Psoas muscle (tissue), 8 donors: ENCODE measurements at places on chromosomes 3 and 15.
A peak's percentile ranks its signal among the peaks of the same experiment; 100 is the strongest.

- DNase-seq, result no peak
Observed at GRCh38 chr3:64067506-64068346, 44.4 kb upstream of the PSMD6 start.

GRCh38 chr3:119497820-119498185, 544 bp upstream of the TIMMDC1 start:
- DNase-seq, result no peak

DNA sequence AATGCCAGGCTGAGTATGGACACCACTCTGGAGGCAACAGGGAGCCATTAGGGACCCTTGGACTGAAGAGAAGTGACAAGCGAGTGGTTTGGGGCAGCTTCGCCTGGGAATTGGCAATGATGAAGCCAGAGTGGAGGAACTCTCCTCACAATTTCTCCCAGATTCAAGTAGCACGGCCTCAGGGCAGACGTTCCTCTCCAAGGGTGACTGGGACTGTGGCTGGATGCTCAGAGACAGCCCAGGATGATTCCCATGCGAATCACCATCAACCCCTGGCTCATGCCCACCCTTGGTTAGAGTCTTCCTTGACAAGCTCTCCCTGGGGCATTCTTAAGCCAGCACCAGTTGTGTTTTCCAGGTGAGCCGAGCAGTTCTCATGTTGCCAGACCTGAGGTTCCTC, 16.3 kb upstream of the DOCK3 start:
- DNase-seq, result peak; percentile 11

GRCh38 chr3:174216946-174217718, 642.0 kb upstream of the NAALADL2 start:
- DNase-seq, result no peak

DNA sequence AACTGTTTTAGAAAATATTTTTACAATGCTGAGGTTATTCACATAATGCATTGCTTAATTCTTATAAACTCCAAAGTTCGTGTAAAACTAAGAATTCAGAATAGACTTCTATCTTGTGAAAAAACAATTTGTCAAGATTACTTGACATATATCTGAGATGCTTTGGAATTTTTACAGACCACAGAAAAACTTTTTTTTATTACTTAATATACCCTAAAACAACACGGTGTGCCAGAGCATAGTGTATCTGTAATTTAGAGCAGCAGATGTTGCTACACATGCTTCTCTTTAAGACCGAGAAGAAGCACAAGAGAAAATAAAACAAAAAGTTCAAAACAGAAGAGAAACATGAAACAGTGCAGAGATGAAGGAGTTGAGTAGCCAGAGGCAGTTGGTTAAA, 26.4 kb downstream of the ASB7 start:
- DNase-seq, result no peak

GRCh38 chr3:142366434-142366833, 81.4 kb downstream of the XRN1 start:
- DNase-seq, result no peak

DNA sequence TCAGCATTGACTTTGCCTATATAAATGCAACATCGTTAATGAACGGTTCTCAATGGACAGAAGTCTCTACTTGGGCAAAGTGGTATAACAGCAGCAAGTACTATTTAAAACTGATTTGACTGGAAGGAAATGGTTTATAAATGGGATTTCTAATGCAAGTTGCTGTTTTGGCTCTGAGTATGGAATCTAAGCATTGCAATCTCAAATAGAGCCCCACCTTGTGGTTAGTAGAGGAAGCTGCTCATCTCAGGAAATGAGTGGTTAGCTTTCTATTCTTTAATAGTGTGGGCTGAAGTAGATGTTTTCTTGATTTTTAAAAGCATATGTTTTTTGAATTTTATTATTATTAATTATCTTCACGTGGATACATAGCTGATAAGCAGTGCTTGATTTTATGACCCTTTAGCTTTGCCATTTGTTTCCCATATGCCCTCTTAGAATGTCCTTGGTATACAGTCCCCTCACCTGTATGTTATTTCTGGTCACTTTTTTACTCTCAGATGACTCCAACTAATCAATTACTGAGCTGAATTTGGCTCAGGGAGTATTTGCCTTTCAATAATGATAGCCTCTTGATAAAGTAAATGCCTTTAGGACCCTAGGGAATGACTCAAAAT, 67.1 kb downstream of the OXSM start:
- no peak for DNase-seq

GRCh38 chr3:12954891-12955650, 113.7 kb upstream of the RPL32 start:
- DNase-seq, result peak; percentile 96

GRCh38 chr3:63961891-63962290, 49.7 kb upstream of the SCAANT1 start:
- DNase-seq, result no peak

GRCh38 chr3:78140274-78140673, 1100.4 kb downstream of the ROBO2 start:
- DNase-seq, result no peak

DNA sequence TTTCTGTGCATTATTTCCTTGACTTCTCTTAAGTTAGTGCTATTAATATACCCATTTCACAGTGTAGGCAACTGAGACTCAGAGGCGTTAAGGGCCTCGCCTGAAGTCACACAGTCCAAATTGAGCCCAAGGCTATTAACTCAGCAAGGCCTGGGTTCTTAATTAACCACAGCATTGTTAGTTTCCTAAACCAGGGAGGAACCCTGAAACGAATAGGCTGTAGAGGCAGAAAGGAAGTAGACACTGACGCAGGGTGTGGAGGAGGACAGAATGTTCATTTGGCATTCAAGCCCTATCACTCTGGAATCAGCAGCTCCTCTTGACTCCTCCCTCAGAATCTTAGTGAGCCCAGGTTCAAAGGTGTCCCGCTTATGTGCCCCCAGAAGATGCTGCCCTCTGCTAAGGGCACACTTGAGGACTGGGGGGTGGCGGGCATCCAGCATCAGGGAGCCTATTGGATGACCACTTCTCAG, 13.9 kb downstream of the ARHGEF3 start:
- no peak for DNase-seq

GRCh38 chr15:70437089-70437488, 326.3 kb downstream of the UACA start:
- DNase-seq, result no peak

DNA sequence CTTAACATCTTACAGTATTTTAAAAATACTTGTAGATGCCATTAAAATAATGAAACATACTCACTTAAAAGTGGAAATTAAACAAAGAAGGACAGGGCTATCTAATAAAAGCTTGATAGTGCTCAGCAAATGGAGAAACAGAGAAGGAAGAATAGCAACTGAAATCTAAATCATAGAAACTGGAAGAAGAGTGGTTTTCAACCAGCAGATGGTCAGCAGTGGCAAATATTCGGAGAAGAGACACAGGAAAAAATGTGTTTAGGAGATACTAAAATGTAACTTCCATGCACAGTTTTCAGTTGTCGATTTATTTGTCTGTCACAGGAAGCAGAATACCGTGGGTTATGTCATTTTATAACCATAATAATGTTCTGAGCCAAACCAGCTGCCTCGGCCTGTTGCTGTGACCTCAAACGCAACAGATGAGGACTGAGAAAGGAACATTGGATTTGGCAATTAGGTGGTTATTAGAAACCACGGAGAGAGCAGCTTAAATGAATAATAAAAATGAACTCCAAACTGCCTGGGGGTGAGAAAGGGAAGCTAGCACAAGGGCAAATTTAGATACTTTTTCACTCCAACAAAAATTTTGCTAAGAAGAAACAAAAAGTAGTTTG, 246.6 kb upstream of the KCNMB2 start:
- peak; percentile 57 for DNase-seq

GRCh38 chr3:111723293-111724215, 128.4 kb upstream of the ZBED2 start:
- no peak for DNase-seq

DNA sequence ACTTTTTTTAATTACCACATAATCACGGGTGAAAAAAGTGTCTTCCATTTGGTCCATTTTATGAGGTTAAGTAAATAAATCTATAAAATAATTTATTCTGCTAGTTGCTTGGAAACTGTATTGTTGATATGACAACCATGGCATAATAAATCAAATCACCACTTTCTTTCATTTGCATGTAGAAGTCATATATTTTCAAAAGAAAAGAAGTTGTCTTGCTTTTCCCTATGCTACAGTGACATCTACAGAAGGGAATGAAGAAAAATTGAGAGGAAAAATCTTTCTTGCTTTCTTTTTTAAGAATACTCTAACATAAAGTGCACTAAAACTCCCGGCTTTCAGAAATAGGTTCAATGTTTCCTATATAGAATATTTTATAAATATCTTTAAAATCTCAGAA, 228.5 kb downstream of the ZBBX start:
- DNase-seq, result no peak

DNA sequence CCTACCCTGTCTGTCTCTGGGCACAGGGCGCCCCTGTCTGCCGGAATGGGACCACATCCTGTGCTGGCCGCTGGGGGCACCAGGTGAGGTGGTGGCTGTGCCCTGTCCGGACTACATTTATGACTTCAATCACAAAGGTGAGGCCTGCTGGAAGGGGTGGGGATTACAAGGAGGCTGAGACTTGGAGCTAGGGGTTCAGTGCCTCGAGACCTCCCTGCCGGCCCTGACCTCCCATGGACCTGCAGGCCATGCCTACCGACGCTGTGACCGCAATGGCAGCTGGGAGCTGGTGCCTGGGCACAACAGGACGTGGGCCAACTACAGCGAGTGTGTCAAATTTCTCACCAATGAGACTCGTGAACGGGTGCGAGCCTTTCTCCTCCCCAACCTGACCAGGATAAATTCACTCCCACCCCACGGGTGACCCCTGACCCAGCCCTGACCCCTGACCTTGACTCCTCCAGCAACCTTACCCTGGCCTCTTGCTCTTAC, 20.4 kb downstream of the PTH1R start:
- DNase-seq, result no peak

DNA sequence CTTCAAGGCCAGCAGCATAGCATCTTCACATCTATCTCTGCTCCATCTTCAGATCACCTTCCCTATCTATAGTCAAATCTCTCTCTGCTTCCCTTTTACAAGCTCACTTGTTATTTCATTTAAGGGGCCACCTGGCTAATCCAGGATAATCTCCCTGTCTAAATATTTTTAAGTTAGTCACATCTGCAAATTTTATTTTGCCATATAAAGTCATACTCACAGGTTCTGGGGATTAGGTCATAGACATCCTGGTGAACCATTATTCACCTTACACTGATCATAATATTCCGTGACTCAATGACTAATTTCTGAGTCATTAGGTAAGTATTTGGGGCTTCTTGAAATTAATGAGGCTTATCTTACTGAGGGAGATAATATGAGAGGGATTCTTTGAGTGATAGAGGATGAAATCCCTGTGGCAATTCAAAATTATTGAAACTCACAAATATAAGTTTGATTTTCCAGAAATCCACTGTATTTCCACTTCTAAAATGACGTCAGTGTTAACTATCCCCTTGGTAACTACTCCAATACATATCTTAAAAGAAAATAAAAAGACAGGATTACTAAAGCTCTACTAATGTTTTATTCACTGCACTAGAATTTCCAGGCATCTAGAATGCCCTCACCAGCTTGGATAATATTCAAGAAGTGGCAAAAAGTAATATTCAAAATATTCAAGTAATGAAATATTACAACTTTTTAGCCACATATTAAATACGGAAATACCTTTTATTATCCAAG, 93.7 kb upstream of the RBMS3 start:
- no peak for DNase-seq

GRCh38 chr3:138657508-138657907, 48.9 kb downstream of the FAIM start:
- DNase-seq, result no peak

- DNase-seq, result no peak
Observed at GRCh38 chr15:69701198-69701597, 248.6 kb downstream of the RPLP1 start.

DNA sequence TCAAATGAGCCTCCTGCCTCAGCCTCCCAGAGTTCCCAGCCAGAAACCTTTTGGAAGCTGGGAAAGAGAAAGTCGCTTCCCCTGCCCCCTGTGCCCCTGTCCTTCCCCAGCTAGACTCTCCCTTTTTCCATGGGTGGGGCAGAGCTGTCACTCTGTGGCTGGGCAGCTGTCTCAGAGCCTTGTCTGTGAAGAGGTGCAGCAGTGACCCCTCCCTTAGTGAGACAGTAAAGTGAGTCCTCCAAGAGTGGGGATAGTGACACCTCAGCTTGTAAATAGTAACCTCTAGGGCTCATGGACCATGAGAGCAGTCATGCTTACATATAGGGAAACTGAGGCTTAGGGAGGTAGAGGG, 76.3 kb downstream of the SMAD6 start:
- DNase-seq, result no peak

- peak; percentile 36 for DNase-seq
Observed at GRCh38 chr15:80849308-80849707, 70.1 kb downstream of the CEMIP start.

DNA sequence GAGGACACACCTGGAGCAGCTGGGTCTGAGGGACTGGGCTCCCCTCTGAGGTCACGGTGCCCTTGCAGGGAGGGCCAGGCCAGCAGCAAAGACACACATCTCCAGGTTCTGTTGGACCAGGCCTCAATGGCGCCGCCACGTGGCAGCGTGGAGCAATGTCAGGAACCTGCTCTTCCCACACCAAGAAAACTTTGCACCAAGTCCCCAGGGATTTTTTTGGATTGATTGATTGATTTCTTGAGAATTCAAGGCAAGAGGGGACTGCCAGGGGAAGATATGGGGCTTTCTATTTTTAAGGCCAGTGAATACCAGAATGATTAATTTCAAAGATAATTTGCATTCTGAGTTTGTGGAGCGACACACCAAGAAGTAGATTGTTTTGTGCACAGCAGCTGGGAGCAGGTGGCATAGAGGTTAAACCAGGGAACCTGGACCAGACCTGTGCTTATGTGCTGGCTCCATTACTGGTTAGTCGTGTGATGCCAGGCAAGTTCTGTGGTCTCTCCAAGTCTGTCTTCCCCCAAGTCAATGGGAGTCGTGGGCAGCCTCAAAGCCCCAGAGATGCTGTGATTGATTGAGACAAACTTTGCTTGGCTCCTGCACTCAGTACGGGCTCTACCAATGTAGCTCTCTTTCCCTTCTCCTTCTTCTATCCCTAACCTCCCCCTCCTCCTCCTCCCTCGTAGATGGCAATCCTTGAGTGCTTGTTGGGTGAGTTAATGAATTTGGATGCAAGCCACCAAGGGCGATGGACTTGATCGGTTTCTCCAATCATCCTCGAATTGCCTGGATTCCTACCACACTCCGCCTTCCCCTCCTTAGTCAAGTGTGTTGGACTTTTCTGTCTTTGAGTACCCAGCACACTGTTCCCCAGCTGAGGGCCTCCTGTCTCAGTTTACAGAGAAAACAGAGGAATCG, 96.2 kb upstream of the TRPM1 start:
- no peak for DNase-seq
